ENCODE measurements at places on chromosomes 5 and 9.

DNA sequence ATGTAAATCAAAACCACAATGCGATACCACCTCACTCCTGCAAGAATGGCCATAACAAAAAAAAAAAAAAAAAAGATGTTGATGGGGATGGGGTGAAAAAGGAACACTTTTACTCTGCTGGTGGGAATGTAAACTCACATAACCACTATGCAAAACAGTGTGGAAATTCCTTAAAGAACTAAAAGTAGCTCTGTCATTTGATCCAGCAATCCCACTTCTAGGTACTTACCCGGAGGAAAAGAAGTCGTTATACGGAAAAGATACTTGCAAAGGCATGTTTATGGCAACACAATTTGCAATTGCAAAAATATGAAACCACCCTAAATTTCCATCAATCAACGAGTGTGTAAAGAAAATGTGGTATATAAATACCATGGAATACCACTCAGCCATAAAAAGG lies 205.0 kb downstream of the TENT4A start:
- DNase-seq, result no peak

DNA sequence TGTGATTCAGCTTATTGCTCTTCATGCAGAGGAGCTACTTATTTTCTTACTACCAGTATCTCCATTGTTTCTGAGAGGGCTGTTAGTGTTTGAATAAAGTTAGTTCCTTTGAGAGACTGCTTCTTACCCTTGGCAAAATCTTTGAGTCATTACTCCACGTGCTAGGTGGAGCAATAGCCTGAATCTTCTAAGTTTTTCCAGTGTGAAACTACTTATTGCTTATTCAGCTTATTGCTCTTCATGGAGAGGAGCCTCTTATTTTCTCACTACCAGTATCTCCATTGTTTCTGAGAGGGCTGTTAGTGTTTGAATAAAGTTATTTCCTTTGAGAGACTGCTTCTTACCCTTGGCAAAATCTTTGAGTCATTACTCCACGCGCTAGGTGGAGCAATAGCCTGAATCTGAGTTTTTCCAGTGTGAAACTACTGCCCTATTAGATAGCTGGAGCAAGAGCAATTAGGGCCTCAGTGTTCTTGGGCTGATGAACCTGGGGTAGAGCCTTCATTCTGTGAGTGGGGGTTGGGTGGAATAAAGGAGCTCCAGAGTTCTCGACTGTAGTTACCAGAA lies 41.9 kb downstream of the GPBP1 start:
- no peak for DNase-seq

- no peak for DNase-seq
Observed at GRCh38 chr5:75601567-75601966, 9.7 kb upstream of the ANKDD1B start.

DNA sequence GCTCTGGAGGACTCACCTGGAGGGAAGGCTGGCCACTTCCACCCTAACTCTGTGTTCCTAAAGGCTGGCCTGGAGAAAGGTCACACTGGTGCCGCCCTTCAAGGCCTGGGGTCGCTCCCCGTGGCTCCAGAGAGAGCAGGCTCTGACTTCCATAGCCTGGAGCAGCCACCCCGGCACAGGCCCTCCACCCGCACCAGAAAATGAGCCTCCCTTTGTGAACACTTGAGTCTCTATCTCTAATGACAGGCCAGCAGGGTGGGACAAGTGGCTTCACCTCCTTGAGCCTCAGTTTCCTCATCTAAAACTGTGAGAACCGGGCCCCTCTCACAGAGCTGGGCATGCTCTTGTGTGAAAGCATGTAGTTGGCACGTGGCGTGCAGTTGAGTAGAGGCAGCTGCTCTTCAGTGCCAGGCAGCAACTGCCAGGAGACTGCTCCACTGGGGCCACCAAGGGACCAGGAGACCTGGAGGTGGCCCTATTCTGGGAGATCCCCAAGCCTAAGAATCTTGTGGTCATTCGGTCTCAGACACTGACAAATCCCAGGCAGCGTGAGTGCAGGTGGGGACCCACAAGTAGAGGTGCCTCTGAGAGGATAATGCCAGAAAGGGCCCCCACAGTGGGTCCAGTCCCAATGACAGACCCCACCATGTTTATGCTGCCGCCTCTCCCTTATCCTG lies 56.7 kb upstream of the GARNL3 start:
- no peak for DNase-seq

GRCh38 chr5:93403141-93403928 lies 177.7 kb downstream of the NR2F1-AS1 start:
- DNase-seq, result no peak

- no peak for DNase-seq
Observed at GRCh38 chr5:61409568-61409967, 77.5 kb downstream of the ZSWIM6 start.

GRCh38 chr9:11755951-11756350 lies 937.2 kb upstream of the TYRP1 start:
- DNase-seq, result no peak

DNA sequence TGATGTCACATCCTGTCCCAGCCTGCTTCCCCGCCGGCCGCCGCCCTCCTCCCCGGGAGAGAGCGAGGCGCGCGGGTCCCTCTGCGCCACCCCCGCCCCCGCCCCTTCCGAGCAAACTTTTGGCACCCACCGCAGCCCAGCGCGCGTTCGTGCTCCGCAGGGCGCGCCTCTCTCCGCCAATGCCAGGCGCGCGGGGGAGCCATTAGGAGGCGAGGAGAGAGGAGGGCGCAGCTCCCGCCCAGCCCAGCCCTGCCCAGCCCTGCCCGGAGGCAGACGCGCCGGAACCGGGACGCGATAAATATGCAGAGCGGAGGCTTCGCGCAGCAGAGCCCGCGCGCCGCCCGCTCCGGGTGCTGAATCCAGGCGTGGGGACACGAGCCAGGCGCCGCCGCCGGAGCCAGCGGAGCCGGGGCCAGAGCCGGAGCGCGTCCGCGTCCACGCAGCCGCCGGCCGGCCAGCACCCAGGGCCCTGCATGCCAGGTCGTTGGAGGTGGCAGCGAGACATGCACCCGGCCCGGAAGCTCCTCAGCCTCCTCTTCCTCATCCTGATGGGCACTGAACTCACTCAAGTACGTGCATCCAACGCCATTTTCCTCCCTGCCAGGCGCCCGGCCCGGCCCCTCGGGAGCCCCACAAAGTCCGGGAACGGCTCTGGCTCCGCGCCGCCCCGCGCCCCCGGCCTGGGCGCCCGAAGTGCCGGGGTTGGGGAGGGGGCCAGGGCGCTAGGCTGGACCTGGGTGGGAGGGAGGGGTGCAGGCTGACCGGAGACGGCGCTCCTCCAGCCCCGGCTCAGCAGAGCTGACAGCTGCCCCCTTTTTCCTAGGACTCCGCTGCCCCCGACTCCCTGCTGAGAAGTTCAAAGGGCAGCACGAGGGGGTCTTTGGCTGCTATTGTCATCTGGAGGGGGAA lies 12.0 kb upstream of the OLFM1 start:
- no peak for DNase-seq

- DNase-seq, result no peak
Observed at GRCh38 chr9:81073821-81074220, 615.5 kb downstream of the TLE1 start.

DNA sequence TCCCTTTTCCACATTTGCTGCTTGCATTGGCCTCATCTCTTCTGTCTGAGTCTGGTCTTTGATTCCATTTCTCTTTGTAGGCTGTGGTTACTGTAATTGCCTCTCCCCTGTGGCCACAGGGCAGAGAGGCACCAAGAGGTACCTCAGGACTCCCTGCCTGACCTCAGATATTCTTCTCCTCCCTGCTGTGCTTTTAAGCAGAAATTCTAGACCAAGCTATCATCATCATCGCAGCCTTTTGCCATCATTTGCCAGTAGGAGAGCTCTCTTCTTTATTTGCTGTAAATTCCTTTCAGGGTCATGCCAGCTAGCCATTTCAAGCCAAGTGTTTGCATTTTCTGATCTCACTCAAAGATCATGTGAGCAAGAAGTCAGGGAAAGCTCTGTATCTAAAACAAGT lies 369.6 kb downstream of the ICE1 start:
- DNase-seq, result no peak

All from right atrium auricular region (tissue), 2 donors.